Fibroblast of skin of right biceps (primary cell): ENCODE measurements at places on chromosomes 5 and 9.

DNA sequence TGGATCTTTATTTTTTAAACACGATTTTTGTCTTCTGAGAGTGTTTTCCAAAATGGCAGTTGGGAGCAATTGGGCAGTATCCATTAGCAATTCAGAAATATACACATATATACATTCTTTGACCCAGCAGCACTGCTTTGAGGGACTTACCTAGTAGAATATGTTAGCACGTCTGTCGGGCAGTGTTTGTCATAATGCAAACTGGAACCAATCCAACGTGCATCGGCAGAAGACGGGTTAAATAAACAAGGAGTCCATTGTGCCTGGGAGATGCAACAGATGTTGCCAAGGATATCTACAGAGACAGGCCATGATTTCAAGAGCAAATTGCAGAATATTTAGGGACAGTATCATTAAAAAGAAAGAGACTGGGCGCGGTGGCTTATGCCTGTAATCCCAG is 107.0 kb downstream of the COL5A1 start:
- DNase-seq = no peak

- DNase-seq = no peak
Observed at GRCh38 chr9:33196736-33197135, 29.6 kb upstream of the B4GALT1 start.

GRCh38 chr5:69444127-69444754 is 29.3 kb downstream of the MARVELD2 start:
- no peak for DNase-seq

- DNase-seq = peak; percentile 51
Observed at GRCh38 chr5:41707853-41708603, 162.2 kb downstream of the OXCT1 start.

DNA sequence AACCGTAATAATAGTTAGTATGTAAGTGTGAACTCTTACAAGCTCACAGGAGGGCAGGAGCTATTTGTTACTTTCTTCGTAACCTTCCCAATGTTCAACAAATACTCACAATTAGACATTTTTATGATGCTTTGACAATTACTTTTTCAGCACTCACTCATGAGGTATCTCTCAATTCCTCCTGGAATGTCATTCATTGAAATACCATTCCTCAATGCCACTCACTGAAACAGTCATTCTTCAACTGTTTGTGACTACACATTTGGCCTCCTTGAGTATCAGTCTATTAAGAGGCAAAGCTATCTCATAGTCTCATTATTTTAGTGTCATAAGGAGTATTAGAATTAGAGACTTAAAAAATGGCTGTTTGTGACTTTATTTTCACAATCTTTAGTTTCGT is 734.1 kb upstream of the DMAC1 start:
- DNase-seq = no peak

GRCh38 chr5:139847091-139847490 is 51.5 kb downstream of the PSD2 start:
- no peak for DNase-seq

DNA sequence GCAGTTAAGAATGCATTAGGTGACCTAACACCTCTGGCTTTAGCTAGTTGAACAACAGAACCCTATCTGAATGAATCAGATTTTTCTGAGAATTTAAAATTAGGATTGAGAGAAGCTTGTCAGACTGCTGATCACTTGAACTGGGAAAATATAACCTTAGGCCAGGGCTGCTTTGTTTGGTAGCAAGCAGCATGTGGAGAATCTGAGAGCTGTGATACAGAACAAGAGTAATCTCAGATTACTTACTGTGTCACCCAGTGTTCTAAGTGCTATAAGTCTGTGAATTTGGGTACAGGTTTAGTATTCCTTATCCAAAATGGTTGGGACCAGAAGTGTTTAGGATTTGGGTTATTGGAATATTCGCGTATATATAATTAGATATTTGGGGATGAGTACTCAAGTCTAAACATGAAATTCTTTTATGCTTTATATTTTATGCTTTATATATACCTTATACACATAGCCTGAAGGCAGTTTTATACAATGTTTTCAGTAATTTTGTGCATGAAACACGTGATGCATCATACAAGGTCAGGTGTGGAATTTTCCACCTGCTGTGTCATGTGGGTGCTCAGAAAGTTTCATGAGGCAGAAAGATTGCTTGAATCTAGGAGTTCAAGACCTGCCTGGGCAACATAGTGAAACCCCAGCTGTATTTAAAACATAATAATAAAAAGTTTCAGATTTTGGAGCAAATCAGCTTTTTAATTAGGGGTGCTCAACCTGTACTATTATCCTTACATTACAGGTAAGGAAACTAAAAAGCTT is 8.3 kb upstream of the CHD1 start:
- no peak for DNase-seq

- DNase-seq = peak; percentile 81
Observed at GRCh38 chr5:73318308-73318719, 130.3 kb downstream of the FOXD1 start.

- peak; percentile 50 for DNase-seq
Observed at GRCh38 chr9:124284940-124285441, 27.2 kb downstream of the NEK6 start.
